ENCODE measurements at places on chromosomes 16 and 17.

DNA sequence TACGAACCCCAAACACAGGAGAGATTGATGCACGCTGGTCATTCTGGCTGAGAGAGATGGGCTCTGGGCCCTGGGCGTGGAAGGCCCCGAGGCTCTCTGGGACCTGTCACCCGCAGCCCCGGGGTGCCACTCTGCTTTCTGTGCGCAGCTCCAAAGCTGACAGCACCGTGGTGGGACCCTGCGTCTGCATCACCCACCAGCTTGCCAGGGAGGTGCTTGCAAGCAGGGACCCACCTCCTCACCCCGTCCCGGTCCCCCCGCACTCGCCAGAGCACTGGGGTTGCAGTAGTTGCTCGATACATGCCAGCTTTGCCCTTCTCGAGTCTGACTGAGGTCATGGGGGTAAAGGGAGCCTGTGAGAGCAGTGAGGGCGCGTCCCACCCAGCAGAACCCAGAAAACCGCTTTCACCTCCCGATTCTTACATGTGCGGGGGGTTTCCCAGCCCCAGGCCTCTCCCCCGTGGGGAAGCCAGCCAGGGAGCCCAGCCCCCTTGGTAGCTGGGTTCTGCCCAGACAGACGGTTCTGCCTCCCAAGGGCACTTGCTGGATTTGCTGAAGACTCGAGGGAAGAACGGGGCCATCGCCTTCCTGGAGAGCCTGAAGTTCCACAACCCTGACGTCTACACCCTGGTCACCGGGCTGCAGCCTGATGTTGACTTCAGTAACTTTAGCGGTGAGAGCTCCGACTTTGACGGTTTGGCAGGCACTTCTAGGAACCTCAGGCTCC lies 12.5 kb downstream of the CARD14 start:
- no peak for DNase-seq

- no peak for DNase-seq
Observed at GRCh38 chr16:89351645-89352044, 134.1 kb downstream of the ZNF778 start.

- DNase-seq = no peak
Observed at GRCh38 chr16:88879788-88880055, 13.3 kb upstream of the PABPN1L start.

- DNase-seq = no peak
Observed at GRCh38 chr16:28146536-28146935, 65.2 kb downstream of the XPO6 start.

DNA sequence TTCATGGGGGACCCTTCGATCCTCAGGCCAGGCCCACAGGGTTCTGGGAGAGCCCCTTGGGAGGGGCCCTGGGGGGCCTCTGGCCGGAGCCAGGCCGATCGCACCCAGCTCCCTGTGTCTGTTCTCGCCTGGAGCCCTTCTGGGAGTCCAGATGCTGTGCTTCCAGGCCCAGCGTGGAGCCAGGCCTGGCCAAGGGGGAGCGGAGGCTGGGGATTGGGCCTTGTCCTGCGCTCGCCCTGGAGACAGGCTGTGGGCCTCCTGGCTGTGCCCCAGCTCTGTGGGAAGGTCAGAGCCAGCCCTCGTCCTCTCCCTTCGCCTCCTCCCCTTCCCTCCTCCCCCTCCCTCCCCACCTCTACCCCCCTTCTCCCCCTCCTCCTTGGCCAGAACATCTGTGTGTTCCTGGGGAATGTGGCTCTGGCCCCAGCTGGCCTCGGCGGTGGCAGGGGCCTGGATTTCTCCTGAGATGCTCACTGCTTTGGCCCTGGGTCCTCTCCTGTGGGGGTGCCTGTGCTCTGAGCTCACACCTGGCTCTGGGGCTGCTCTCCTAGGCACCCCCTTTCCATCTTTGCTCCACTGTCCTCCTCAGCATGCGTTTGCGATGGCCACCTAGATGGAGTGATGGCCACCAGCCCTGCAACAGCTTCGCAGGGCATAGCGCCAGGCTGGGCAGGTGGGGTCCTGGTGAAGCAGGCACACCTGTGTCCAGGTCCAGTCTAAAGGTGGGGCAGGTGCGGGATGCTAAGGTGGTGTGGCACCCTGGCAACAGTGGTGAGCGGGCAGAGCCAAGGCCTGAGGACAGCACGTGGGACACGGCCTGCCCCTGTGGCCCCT lies 90.6 kb upstream of the CIBAR2 start:
- DNase-seq = no peak

DNA sequence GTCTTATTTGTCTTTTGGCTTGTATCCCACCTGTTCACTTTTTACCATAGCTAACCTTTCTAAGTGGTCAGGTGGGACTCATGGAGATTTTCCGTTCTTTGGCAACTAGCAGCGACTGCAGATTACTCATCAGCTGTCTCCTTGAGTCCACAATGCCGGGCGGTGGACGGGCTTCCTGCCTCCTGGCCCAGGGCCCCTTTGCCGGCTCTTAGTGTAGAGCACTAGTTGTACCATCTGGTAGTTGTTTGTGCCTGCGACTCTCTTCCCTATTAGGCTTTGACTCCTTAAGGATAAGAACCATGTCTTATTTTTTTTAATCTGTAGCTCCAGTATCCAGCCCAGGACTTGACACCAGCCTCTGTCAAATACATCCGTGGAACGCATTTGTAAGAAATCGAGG lies 399.9 kb downstream of the WWOX start:
- DNase-seq = no peak

GRCh38 chr17:2137342-2138098 lies 82.6 kb downstream of the HIC1 start:
- no peak for DNase-seq

GRCh38 chr17:42895185-42895555 lies 5.4 kb upstream of the G6PC1 start:
- DNase-seq = no peak

GRCh38 chr16:59210955-59211541 lies 476.9 kb upstream of the GOT2 start:
- no peak for DNase-seq

DNA sequence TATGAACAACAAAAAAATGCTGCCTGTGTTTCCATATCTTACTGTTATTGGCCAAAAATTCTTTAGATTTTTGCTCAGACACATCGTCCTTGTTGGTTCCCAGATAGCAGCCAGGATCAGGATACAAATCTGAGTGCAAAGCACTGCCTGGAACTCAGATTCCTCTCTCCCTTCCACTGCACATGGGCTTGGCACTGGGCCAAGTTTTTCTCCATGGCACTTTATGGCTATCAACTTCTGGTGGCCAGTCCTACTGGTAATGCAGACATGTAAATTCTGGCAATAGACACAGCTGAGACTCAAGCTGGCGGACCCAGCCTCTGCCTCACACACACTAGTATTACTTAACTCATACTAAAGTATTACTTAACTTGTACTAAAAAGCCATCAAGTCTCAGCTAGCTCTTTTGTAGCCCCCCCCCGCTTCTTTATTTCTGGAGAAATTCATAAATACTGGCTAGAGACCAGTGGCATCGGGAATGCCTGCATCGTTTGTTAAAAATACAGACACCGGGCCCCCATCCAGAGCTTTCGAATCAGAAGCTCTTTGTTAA lies 181.2 kb upstream of the COX10 start:
- no peak for DNase-seq

DNA sequence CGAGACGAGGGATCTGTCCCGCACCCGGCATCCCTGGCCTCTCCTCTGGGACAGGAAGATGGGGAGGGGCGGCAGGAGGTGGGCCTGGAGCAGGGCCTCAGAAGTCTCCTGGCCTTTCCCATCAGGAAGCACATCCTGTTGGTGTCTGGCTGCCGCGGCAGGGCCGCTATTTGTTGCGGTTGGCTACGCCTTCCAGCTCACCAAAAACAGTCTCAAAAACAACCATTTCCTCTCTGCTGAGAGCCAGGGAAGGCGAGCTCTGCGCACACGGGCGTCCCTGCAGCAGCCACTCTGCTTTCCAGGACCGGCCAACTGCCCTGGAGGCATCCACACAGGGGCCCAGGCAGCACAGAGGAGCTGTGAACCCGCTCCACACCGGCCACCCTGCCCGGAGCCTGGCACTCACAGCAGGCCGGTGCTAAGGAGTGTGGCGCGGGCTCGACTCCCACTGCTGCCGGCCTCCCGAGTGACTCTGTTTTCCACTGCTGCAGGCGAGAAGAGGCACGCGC lies at the start of gene TMEM204:
TSS of gene TMEM204 (plus strand) at position 224 of the 509 bp plus-strand sequence. CDS start 610 bp downstream, outside the sequence.
- peak; percentile 37 for DNase-seq

GRCh38 chr17:70295731-70296130 lies 126.4 kb downstream of the KCNJ2 start:
- no peak for DNase-seq

DNA sequence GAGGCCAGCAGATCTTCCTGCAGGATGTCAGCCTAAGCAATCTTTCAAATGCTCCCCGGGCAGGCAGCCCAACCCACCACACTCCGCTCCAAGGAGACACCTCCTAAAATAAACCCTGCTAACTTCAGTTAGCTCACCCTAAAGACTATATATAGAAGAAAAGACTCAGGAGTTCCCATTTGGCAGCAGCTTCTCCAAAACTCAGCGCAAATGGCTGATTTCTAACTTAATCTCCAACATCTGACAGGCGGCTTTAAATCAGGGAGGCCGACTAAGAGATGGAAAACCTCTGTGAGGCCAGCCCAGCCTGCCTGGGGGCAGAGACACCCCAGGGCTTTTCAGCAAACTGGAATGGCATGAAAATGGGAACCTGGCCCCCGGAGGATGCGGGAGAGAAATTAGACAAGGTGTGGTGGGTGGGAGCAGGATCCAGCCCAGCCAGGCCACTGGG lies 91.6 kb downstream of the XYLT1 start:
- no peak for DNase-seq

- DNase-seq = no peak
Observed at GRCh38 chr16:66487580-66488275, 60.6 kb downstream of the BEAN1 start.

DNA sequence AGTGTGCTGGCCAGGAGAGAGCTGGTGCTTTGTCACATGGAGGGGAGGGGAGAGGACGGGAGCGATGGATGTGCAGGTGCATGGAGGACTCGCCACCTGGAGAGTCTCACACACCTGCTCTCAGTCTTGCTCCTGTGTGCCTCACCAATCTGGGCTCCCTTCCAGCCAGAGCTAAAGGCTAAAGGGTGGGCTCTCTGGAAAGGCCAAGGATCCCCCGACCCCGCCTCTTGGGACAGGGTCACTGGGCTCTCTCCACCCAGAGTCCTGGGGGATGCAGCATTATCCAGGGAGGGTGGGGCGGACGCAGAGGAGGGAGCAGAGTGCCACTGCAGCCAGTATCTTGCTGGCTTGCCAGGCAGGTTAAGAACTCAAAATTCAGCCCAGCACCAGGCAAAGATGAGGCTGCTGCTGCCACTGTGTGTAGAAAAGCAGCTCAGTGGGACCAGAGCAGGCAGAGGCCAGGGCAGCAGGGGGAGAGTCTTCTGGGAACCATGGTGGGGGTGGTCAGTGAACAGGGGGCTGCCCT lies 5.4 kb upstream of the STAT5B start:
- no peak for DNase-seq

DNA sequence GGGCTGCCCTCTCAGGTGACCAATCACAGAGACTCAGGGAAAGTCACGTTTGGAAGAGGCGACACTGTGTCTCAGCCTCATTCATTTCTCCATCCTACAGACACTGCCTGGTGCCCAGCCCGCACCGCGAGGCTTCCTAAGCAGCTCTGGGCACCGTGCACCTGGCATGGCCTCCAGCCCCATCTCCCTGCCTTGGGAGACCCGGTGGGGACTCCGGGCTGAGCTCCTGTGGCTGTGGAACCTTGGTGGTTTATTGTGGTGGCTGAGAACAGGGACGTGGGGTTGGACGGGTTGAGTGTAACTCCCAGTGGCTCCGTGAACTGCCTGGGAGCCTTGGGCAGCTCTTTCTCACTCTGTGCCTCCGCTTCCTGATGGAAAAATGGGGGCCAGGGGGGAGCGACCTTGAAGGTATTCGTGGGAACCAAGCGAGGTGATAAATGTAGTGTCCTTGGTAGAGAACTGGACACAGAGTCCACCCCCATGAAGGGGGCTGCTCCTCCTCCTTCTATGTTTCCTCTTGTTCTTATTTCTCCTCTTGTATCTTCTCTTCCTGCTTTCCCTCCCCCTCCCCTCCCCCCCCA lies 215.4 kb downstream of the SEC14L1 start:
- DNase-seq = no peak

DNA sequence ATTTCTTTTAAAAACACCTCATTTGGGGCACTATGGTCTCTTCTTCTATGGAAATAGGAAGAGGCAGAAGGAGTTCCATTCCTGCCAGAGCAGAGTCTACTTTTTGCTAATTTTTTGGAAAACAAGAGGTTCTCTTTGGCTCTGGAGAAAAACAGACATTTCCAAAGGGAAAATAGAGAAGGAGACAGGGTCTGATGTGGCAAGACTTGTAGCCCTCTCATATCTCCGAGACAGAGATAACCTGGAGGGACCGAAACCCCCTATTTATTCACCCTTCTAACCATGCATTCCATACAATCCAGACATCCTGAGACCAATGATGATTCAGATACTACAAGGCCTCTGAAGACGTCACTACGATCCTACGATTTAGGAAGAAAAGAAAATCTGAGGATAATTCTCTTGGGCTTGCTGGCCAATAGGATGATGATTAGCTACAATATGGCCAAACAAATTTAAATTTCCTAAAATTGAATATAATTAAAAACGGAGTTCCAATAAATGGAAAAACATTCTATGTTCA lies 70.2 kb downstream of the HIC1 start:
- DNase-seq = no peak

GRCh38 chr17:63294776-63295175 lies 151.3 kb downstream of the CYB561 start:
- DNase-seq = no peak

- peak; percentile 91 for DNase-seq
Observed at GRCh38 chr17:3723556-3724377, at the start of gene HASPIN. Gene HASPIN (plus strand): TSS chr17:3723903. CDS start chr17:3723936, 33 bp downstream.

DNA sequence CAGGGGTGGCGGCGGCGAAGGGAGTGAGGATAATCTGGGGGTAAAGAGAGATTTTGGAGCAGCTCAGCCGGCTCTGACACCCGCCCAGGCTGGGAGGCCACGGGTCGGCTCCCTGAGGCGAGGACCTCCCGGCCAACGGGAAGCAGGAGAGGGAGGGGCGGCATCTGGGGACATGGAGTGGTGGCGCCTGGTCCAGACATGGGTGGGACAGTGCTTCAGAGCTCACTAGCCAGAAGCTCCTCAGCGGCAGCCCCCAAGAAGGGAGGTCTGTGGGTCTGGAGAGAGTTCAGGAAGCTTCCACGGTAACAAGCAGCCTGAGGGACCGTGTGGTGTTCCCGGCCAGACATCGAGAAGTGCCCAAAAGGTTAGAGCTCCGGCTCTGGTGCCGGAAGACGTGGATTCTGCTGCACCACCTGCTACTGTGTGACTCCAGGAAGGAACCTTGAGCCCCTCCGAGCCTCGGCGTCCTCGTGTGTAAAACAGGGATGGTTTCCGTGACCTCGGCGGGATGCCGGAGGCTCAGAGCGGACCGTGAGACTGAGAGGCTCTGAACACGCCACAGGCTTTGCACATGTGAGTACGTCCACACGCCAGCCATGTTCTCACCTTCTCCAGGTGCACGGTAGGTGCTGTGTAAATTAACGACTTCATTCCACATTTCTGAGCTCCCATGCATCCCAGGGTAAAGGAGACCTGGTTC lies 56.9 kb downstream of the TIMM22 start:
- DNase-seq = no peak

- no peak for DNase-seq
Observed at GRCh38 chr16:72977127-72977526, 70.8 kb downstream of the ZFHX3 start.

GRCh38 chr16:21611198-21611555 lies 11.8 kb downstream of the METTL9 start:
- no peak for DNase-seq

- peak; percentile 14 for DNase-seq
Observed at GRCh38 chr17:15490634-15491261, 23.3 kb upstream of the CDRT4 start.

- DNase-seq = no peak
Observed at GRCh38 chr17:74194682-74195081, 8.8 kb upstream of the RPL38 start.
